ENCODE measurements at places on chromosomes 1 and 21.

GRCh38 chr1:107254306-107254705 lies 113.5 kb downstream of the NTNG1 start:
- no peak for DNase-seq

- DNase-seq: no peak
Observed at GRCh38 chr1:81165963-81166362, 634.8 kb upstream of the ADGRL2 start.

GRCh38 chr1:186828611-186829454 lies at the start of gene PLA2G4A:
TSS of gene PLA2G4A (plus strand) at chr1:186828949. CDS start at chr1:186854355, 25,406 bp downstream.
- DNase-seq: peak; percentile 9

- no peak for DNase-seq
Observed at GRCh38 chr1:15739745-15740144, 2.6 kb upstream of the TMEM82 start.
